ENCODE measurements at places on chromosomes 4 and X.

DNA sequence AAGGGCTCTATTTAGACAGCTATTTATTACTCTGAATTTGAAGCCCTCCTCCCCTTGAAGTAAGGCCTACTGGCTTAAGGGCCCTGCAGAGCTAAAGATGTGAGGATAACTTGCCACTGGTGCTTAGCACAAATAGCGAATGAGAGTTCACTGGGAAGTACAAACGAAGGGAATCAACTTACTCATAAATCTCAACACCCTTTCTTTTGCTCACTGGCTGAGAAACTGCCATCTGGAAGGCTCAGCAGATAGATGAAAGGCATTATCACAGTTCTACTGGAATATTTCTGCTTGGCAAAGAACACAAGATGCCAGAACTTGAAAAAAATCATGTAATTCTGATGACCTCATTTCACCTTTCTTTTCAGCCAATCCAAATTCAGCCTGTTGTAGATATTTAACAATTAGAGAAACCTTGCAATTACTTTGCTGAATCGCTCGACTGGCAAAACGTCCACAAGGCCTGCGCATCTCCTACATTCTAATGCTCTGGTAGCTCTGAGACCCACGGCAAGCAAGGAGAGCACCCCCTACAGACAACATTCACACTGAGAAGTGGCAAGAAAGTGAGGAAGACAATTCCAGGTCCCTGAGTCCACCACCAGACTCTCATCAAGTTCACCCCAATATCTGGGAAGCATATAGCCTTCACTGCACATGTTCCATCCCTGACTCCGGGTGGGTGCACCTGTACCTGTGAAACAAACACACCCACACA is 27.5 kb downstream of the TSPAN5 start:
- no peak for DNase-seq

DNA sequence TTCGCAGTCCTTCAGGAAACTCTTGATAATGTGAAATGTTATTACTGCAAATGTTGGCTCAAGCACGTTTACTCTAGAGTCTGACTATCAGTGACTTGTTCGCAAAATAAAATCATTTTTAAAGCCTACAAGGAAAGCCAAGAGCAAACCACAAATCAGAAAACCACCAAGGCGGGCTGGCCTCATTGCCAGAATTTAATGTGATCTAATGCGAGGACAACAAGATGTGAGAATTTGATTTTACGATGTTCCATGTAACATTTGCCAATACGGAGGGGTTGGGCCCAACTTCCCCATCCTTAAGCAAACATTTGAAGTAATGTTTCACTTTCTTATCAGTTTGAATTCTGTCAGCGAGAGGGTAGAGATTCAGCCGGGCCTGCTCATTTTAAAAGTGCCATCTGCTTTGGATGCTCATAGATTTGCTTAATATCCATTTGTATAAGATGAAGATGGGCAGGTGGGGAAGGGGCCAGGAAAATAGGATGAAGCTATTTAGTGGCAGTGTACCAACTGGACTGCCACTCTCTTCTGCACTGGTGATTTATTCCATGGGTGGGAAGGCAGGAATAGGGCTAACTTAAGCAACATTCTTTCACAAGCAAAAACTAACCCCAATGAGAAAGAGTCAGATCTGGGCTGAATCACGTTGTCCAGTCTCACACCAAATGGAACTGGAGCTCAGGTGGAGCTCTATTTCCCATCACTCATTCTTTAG is 225.3 kb downstream of the ANAPC10 start:
- DNase-seq = no peak

DNA sequence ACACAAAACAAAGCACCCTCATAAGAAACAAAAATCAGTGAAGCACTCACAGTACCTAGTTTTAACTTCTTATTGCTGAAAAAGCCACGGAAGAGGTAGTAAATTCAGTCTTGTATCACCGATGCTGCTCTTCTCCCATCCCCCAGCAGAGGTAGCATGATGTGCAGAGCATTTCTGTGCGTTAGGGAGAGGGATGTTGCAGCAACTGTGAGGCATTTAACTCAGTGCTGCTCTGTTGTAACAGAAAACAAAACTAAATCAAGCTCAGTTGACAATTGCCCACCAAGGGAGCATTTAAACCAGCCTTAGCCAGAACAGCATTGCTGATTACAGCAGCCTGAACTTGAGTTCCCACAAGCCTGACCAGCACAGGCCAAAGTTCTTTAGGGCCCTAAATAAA is 1279.7 kb upstream of the ADGRL3 start:
- no peak for DNase-seq

DNA sequence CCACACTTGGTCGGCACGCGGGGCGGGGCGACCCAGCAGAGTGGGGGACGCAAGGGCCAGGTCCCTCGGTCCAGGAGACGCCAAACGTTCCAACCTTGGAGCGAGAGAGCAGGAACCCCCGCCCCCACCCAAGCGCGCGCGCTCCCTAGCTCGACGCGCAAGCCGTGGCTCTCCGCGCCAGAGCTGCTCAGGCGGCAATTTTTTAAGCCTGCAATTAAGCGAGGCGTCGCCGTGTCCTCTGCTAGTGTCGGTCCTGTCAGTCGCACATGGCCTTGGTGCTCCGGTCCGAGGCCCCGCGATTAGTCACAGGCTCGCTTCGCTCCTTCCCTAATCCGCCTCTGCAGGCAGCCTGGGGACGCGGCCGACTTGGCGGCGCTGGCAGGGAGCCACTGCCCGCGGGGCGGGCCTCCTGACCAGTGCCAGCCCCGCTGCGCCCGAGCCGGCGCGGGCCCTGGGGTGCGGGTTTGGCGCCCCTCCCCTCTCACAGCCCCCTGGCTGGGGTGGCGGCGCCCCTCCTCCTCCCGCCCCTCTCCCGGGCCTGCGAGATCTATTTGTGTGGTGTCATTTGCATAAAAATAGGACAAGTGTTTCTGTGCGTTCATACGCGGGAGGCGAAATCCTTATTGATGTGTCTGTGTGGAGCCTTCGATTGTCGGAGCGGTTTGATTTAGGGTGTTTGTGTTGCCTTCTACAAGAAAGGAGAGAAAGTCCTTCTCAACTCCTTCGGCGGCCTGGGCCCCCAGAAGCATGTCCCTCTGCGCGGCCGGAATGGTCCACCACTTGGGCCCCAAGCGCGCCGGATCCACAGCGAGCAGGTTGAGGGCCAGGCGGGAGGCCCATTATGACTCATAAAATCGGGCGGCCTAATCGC is 9.8 kb upstream of the BCOR start:
- DNase-seq = peak; percentile 87

- no peak for DNase-seq
These were observed 1214.8 kb downstream of the STIM2 start for GRCh38 chr4:28075401-28075956.
